Pulmonary artery endothelial cell (primary cell): ENCODE measurements at places on chromosomes 2 and 18.
A peak's percentile ranks its signal among the peaks of the same experiment; 100 is the strongest.

GRCh38 chr2:55729136-55729685, 35.6 kb upstream of the PNPT1 start:
- no peak for DNase-seq

GRCh38 chr2:142915502-142915901, 38.0 kb downstream of the KYNU start:
- DNase-seq: no peak

DNA sequence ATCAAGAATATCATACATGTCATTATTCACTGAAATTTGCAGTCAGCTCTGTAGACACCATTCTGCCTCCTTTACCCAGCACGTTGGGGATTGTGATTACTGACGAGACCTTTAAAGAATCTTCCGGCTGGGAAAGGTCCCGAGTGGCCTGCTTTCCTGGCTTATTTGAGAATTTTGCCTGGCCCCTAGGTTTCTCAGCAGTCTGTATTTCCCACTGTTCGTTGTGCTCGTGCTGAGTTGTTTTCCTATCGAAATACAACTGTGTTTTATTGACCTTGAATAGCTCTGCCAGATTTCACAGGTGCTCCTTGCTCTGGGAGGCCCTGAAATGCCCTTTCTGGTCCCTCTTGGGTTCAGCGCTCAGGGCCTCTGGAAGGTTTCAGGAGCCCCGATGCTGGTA, 94.9 kb downstream of the AGAP1 start:
- DNase-seq: no peak

GRCh38 chr2:223306371-223306770, 254.4 kb downstream of the KCNE4 start:
- DNase-seq: no peak

GRCh38 chr2:86338778-86339295, 1.4 kb upstream of the REEP1 start:
- no peak for DNase-seq

GRCh38 chr2:202377207-202377761, 1.2 kb downstream of the BMPR2 start:
- no peak for DNase-seq

DNA sequence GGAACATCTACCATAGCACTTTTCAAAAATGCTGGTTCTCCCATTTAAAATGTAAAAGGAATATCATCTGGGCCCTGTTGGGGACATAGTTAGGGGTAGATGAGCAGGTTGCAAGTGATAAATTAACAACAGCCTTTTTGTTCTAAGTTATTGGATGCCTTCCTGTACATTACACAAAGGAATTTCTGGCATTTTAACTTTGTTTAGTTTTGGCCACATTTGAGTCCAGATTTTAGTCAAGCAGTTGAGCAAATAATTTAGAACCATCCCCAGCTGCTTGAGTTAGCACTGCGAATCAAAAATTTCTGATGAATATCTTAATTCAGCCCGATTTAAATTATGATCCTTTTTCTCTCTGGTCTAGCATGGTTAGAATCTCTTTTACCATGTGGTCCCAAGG, 124.4 kb downstream of the TTC27 start:
- DNase-seq: no peak

- DNase-seq: no peak
Observed at GRCh38 chr2:24403168-24403831, 43.0 kb upstream of the ITSN2 start.

DNA sequence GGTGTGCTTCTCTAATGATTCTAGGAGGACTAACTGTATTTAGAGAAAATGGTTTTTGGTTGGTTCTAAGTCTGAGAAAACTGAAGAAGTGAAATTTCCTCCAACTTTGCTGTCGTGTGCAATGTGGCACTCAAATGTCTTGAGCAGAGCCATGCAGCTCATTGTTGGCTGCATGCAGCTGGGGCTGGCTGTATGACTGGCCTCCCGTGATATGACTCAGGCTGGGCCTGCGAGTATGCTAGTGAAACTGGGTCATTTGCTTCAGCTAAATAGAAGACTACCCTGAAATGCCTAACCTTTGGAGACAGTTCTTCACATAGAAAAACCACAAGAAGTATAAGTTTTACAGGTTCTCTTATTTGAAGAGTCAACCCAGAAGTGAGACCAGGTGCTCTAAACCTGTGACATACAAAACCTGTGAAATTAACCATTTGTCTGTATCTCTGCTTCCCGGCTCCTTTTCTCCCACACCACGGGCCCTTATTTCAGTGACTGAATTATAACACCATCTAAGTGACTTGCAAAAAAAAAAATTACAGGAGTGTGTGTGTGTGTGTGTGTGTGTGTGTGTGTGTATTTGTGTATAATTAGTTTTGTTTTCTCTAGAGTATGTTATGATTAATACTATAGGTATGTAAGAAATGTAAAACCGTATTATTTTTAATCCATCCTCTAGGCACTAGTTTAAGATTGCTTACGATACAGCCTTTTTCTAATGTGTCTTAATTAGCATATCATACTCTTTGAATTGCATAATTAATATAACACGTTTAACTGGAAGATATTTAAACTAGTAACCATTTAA, 15.9 kb downstream of the POLI start:
- peak; percentile 20 for DNase-seq
